GM12878 (cell line): ENCODE measurements at places on chromosomes 1 and 21.

- H3K4me1 ChIP-seq = peaks cover 4% of the 10 kb centered on the region; the same call in 1 of the 2 replicates
- H3K36me3 ChIP-seq = no peaks in the 10 kb centered on the region
- no peak overlapping the region for H3K27ac ChIP-seq
Measured at GRCh38 chr1:94281361-94282142, 44.2 kb upstream of the ARHGAP29 start.

GRCh38 chr1:114467491-114467890 lies 43.5 kb downstream of the TRIM33 start:
- no peak overlapping the region for H3K4me3 ChIP-seq
- no peak for DNase-seq
- H3K27me3 ChIP-seq = no peaks in the 10 kb centered on the region
- peaks cover 12% of the 10 kb centered on the region for H3K4me1 ChIP-seq

GRCh38 chr21:46620846-46621245 lies 14.6 kb upstream of the PRMT2 start:
- no peaks in the 10 kb centered on the region; the same call in 1 of the 2 replicates for H3K27me3 ChIP-seq
- H3K4me3 ChIP-seq = no peak overlapping the region
- DNase-seq = no peak
- H3K36me3 ChIP-seq = no peaks in the 10 kb centered on the region

- DNase-seq = no peak
- no peak overlapping the region for H3K4me3 ChIP-seq
- H3K27me3 ChIP-seq = no peaks in the 10 kb centered on the region
- no peak overlapping the region for H3K27ac ChIP-seq
- H3K4me1 ChIP-seq = no peaks in the 10 kb centered on the region; the same call in 1 of the 2 replicates
- H3K36me3 ChIP-seq = no peaks in the 10 kb centered on the region
Measured at GRCh38 chr1:215887627-215888026, 320.5 kb downstream of the KCTD3 start.

GRCh38 chr1:181319907-181320306 lies 163.4 kb upstream of the CACNA1E start:
- no peak overlapping the region for H3K27ac ChIP-seq
- H3K4me3 ChIP-seq = no peak overlapping the region
- H3K4me1 ChIP-seq = no peaks in the 10 kb centered on the region
- peaks cover 23% of the 10 kb centered on the region for H3K27me3 ChIP-seq
- H3K36me3 ChIP-seq = no peaks in the 10 kb centered on the region
- no peak for DNase-seq

DNA sequence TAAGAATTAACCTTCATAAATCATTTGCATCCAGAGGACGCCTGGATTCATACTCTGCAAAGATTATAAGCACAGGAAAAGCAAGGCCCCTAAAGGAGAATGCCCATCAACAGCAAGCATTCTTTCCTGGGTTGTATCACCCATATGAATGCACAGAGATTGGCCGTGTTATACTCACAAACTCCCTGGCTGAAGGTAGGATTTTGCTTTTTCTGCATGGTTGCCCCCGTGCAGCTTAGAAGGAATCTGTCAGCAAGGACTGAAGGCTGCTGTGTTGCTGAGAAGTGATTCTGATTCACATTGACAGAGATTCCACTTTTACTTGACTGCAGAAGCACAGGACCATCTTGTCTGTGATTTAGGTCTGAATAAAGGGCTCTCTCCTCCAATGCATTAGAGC lies 283.0 kb downstream of the LRRIQ3 start:
- no peaks in the 10 kb centered on the region for H3K27me3 ChIP-seq
- H3K4me3 ChIP-seq = no peak overlapping the region
- no peak overlapping the region for H3K27ac ChIP-seq
- H3K36me3 ChIP-seq = no peaks in the 10 kb centered on the region

DNA sequence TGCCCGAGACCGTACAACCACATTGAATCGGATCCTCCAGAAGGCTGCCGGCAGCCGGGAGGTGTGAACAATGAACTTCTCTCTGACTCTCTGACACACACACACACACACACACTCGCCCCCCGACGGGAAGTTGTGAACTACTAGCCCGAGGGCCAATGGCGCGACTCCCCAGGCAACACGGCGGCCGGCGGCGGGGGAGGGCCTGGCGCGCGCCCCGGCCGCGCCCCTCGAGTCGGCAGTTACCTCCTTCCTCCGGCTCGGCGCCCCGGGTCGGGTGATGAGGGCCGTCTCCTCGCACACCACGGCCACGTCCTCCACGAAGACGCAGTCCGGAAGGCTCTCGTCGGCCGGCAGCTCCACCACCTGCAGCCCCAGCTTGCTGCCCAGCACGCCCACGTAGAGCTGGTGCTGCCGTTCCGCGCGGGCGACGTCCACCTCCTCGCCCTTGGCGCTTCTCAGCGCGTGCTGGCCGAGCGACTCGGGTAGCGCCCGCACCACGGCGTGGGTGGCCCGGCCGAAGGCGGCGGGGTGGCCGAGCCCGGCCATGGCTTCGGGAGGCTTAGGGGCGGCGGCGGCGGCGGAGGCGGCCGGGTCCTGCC lies 361 bp downstream of the DDAH1 start:
- H3K4me1 ChIP-seq = no peaks in the 10 kb centered on the region
- H3K27ac ChIP-seq = no peak overlapping the region
- DNase-seq = no peak

DNA sequence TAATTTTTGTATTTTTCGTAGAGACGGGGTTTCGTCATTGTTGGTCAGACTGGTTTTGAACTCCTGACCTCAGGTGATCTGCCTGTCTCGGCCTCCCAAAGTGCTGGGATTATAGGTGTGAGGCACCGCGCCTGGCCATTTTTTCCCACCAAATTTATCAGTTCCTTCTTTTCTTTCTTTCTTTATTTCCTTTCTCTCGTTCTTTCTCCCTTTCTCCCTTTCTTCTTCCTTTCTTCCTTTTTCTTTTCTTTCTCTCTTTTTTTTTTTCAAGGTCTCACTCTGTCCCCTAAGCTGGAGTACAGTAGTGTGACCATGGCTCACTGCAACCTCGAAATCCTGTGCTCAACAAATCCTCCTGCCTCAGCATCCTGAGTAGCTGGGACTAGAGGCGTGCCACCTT lies 26.4 kb downstream of the MFSD2A start:
- H3K4me1 ChIP-seq = peaks cover 11% of the 10 kb centered on the region
- no peak overlapping the region for H3K4me3 ChIP-seq
- no peak for DNase-seq
- no peaks in the 10 kb centered on the region for H3K36me3 ChIP-seq

- no peaks in the 10 kb centered on the region for H3K36me3 ChIP-seq
- no peak overlapping the region for H3K4me3 ChIP-seq
- DNase-seq = no peak
- no peaks in the 10 kb centered on the region for H3K27me3 ChIP-seq
- H3K4me1 ChIP-seq = peaks cover 11% of the 10 kb centered on the region
Measured at GRCh38 chr1:110390096-110390495, 730 bp downstream of the SLC16A4 start.

GRCh38 chr1:51299981-51300670 lies 30.2 kb downstream of the TTC39A start:
- no peak for DNase-seq
- H3K4me3 ChIP-seq = no peak overlapping the region
- peaks cover 62% of the 10 kb centered on the region for H3K4me1 ChIP-seq

DNA sequence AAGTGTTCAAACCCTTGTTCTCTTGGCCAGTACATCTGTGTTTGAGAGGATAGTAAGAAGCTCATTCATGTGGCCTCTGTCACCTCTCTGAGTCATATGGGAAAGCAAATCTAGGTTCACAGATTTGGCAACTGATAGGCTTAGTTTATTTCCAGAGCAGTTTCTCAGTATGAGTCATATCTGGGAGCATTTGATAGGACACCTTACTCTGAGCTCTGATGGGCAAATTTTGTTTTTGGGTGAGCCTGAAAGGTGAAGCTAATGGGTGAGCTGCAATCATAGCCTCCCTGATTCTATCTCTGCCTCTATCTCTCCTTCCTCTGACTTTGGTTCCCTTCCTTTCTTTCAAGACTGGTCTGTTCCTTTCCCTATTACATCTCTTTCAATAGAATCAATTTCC lies 134.4 kb downstream of the S1PR1 start:
- H3K27ac ChIP-seq = peak overlapping the region; percentile 90
- no peaks in the 10 kb centered on the region for H3K36me3 ChIP-seq
- peaks cover 20% of the 10 kb centered on the region for H3K4me1 ChIP-seq
- H3K4me3 ChIP-seq = peak overlapping the region; percentile 53

DNA sequence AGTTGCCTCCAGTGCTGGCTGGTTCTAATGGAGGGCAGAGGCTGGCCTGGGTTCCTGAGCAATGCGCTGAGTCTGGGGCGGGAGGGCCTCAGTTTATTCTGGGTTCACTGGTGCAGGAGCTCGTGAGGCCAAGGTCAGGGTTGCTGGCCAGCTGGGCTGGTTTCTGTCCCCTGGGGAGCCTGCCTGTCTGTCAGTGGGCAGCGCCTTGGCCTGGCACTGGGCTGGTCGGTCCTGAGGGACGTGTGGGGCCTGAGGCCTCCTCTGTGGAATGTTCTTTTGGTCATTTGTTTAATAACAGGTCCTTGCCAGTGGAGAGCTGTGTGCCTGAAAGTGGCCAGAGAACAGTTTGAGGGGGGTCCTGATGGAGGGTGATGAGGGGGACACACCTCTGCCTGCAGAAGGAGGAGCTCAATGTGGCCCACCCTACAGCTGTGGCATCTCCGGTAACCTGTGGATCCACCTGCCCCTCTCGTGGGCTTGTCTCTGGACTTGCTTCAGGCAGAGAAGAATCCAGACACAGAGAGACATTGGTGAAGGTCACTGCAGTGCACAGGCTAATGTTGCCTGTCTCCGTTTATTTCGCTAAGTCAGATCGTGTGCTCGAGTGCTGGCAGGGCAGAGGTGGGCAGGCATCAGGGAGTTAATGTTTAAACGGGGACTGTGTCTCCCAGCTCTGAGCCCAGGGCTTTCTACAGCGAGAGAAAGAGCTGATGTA lies 34.6 kb downstream of the COQ8A start:
- no peaks in the 10 kb centered on the region for H3K36me3 ChIP-seq
- no peaks in the 10 kb centered on the region for H3K4me1 ChIP-seq
- H3K27ac ChIP-seq = no peak overlapping the region
- H3K27me3 ChIP-seq = no peaks in the 10 kb centered on the region
- no peak overlapping the region for H3K4me3 ChIP-seq

GRCh38 chr1:51421964-51422363 lies 91.6 kb upstream of the TTC39A start:
- no peaks in the 10 kb centered on the region for H3K4me1 ChIP-seq
- DNase-seq = no peak
- no peaks in the 10 kb centered on the region for H3K36me3 ChIP-seq
- H3K27me3 ChIP-seq = no peaks in the 10 kb centered on the region

DNA sequence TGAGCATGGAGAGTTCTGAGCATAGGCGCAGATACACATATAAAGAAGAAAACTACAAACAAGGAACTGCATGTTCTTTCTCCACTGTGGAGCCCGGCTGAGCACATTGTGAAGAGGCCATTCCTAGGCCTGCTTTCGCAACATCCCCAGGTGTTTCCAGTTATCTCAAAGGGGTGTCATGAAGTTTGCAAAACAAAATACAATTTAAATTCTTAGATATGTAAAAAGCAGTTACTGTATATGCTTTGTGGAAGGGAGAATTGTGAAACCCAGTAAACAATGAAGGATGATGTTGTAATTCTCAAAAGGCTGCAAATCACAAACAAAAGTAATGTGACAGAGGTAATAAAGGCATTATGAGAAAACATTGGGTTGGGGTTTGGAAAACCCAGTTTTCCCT lies 98.6 kb upstream of the ZNF644 start:
- no peaks in the 10 kb centered on the region for H3K36me3 ChIP-seq
- H3K4me1 ChIP-seq = no peaks in the 10 kb centered on the region
- no peak for DNase-seq
- H3K4me3 ChIP-seq = no peak overlapping the region
- no peaks in the 10 kb centered on the region for H3K27me3 ChIP-seq

DNA sequence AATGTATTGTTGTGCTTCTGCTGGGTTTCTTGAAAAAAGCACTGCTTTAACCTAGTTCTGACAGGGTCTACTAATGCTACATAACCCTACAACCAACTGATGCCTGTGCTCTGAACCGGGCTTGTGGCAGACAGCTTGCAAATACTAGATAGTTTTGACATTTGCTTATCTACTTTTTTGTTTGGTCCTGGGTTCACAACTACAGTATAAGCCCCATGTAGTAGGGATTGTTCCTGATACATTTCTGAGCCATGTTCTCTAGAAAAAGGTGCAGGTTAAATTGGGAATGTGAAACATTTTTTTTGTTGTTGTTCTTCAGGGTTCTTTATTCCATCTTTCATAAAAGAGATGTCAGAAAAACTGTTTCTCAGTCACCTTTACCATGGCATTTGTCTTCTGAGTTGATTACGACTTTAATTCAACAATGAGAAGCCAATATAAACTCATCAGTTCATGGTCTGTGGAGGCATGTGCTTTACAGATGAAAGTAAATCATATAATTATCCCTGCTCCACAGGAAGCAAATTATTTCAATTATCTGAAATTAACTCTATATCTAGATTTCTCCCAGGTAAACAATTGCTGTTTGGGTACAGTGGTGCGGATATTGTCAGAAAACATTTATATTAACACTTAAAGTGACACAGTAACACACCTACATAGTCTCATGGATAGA lies 22.0 kb downstream of the OLFM3 start:
- H3K27ac ChIP-seq = no peak overlapping the region
- no peaks in the 10 kb centered on the region for H3K27me3 ChIP-seq

DNA sequence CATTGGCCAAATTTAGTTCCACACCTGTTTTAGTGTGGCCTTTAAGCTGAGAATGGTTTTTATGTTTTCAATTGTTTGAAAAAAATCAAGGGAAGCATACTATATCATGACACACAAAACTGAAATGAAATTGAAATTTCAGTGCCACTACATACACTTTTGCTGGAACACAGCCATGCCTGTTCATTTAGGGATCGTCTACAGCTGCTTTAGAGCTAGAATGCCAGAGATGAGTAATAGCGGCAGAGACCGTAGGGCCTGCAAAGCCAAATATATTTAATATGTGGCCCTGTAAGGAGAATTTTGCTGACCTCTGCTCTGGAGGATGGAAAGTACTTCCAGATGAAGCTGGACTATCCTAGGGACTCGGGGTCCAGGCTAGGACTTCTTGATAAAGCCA lies 62.5 kb upstream of the LYST start:
- no peaks in the 10 kb centered on the region for H3K27me3 ChIP-seq
- no peak overlapping the region for H3K27ac ChIP-seq
- DNase-seq = no peak
- no peak overlapping the region for H3K4me3 ChIP-seq

DNA sequence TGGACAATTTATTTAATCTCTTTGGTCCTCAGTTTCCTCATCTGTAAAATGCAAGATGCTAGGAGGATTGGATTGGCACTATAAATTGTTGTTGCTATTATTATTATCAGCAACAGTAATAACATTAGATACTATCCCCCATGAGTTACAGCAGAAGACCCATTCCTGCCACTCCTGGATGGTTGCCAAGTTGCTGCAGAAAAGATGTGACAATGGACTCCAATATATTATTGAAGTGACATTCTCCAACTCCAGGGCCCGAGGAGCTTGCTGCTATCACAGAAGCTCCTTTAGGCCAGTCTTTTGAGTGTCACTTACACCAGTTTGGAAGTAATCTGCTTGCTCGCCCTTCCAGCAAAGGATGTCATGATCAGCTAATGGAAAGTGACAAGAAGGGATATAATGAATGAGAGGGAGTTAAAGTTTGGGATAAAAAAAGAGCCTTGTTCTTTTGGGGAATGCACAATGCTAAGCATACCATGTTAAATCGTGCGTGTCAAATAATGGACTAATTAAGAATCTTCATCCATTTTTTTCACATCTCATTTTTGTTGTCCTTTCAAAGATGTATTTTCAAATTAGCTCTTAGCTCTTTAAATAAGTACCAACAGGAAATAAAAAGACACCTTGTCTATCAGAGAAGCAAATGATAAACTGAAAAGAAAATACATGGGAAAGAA lies 19.5 kb upstream of the PROX1 start:
- H3K27ac ChIP-seq = no peak overlapping the region
- no peaks in the 10 kb centered on the region for H3K4me1 ChIP-seq
- H3K4me3 ChIP-seq = no peak overlapping the region
- no peaks in the 10 kb centered on the region for H3K27me3 ChIP-seq
